ENCODE measurements at places on chromosomes 3 and 15. TPM values are rescaled to one million over a fixed set of nuclear protein-coding genes. Genes with fewer than 3 reads are reported as not detected.

MTFMT gene
- total RNA-seq: 20.4 TPM

CTXN2 gene
- 1.00 TPM for total RNA-seq

A4GNT gene
- not detected for total RNA-seq

PPCDC gene
- total RNA-seq: 14.3 TPM

PP2D1 gene
- not detected for total RNA-seq

NEK11 gene
- total RNA-seq: 24.5 TPM

CFAP100 gene
- total RNA-seq: 1.8 TPM

FGF7 gene
- total RNA-seq: 0.45 TPM

TSC22D2 gene
- 39.0 TPM for total RNA-seq

TUSC7 gene
- total RNA-seq: not detected

CHST13 gene
- total RNA-seq: not detected

SV2B gene
- total RNA-seq: 51.8 TPM

UBA7 gene
- total RNA-seq: 5.7 TPM

ATG7 gene
- total RNA-seq: 44.1 TPM

CFAP91 gene
- total RNA-seq: 13.3 TPM

CNTN6 gene
- total RNA-seq: 24.1 TPM

TGM5 gene
- total RNA-seq: not detected

ST8SIA2 gene
- total RNA-seq: 54.4 TPM

PLA2G4E gene
- not detected for total RNA-seq

SLC15A2 gene
- 15.2 TPM for total RNA-seq

OIP5 gene
- 4.6 TPM for total RNA-seq

NR2E3 gene
- total RNA-seq: 0.54 TPM

KAT2B gene
- total RNA-seq: 38.2 TPM

GATM gene
- total RNA-seq: 93.4 TPM

All from cerebellum (tissue), 4 donors.